ENCODE measurements at places on chromosomes 6 and 20.
A peak's percentile ranks its signal among the peaks of the same experiment; 100 is the strongest.

GRCh38 chr6:19100752-19101151 is 713.6 kb downstream of the RNF144B start:
- DNase-seq, result no peak

DNA sequence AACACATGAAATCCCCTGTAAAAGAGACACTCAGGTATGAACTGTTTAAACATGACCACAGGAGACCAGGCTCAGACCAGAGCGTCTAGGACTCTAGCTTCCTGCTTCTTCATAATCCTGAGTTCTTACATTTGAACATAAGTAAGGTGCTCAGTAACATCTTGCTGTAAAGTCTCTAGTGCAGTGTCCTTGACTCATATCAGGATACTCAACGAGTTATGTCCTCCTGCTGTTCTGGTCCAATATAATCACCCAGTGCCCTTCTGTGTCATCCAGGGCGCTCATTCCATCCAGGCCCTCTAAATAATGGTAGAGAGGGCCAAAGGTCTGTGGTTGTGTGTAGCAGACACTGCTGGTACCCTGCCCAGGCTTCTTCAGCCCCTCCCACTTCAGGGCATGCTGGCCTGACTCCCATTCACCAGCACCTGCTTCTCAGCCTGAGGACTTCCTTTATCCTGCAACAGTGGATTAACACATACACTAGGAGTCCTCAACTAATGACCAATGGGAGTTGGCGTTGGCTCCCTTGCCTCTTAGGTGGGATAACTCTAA is 66.8 kb upstream of the MOCS1 start:
- DNase-seq, result no peak

- DNase-seq, result no peak
These were observed 35.8 kb upstream of the ZNF217 start for GRCh38 chr20:53629436-53629835.

DNA sequence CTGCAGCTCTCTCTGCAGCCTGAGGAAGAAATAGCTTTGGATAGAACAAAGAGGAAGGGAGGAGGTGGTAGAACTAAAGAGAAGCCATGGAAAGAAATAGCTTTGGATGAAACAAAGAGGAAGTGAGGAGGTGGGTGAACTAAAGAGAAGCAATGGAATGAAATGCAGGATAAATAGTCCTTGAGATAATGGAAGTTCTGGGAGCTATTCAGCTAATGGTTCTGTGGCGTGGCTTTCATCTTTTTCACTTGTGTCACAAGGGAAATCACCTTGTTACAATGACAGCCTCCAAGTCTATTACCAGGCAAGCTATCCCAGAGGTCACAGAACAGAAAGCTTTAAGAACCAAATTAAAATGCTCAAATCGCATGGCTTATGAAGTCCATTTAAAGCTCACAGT is 141.3 kb upstream of the ARG1 start:
- DNase-seq, result no peak

- DNase-seq, result no peak
These were observed 961.7 kb downstream of the KIF16B start for GRCh38 chr20:15611541-15611940.

- DNase-seq, result no peak
These were observed 391.6 kb downstream of the ADGRB3 start for GRCh38 chr6:69026715-69027114.

- no peak for DNase-seq
These were observed 54.9 kb upstream of the PDE10A start for GRCh38 chr6:165717732-165718465.

DNA sequence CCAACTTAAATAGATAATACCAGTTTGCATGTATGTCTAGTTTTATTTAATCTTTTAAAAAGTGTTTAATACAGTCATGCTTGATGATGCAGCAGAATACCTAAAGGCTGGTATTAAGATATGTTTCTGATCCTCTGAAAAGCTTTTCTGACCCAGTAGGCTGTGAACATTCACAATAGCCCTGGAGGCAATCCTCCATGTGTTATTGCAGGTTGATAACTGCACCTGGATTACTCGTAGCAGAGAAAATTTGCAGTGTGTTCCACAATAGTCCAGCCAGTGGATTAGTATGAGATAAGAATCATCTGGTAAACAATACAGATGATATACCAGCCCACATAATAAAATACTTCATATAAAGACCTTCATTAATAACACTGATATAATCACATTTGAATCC is 178.9 kb upstream of the RNF217 start:
- peak; percentile 58 for DNase-seq

DNA sequence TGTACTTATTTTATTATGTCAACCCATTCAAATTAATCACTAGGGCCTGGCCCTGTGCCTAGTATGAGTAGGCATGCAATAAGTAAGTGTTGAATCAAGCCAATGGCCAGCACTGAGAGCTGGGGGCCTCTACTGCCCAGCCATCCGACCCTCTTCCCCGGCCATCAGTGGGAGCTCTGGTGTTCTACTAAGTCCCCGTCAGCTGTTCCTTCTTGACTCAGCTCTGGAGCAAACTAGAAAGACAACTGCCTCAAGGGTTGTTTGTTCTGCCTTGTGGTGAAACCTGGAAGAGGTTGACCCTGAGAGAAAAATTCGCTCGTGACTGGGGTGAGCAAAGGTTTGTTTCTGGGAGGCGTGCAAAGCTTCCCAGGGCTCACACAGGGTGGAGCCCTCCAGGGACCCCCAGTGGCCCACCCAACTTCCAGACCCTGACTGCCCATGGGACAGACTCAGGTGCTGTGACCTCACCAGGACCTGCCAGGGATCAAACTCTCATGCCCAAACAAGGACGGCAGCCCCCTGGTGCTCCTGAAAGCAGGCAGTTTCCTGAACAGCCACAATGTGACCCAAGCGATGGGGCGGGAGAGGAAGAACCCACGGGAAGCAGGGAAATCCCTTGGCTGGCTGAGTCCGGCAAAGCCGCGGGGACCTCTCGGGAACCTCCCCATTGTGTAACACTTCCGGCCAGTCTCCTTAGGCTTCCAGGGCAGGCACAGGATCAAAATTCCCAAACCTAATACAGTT is 50.4 kb downstream of the BANF2 start:
- DNase-seq, result no peak

Measured in foreskin keratinocyte (primary cell).